GM13977 (cell line): ENCODE measurements at places on chromosomes 4 and X.

DNA sequence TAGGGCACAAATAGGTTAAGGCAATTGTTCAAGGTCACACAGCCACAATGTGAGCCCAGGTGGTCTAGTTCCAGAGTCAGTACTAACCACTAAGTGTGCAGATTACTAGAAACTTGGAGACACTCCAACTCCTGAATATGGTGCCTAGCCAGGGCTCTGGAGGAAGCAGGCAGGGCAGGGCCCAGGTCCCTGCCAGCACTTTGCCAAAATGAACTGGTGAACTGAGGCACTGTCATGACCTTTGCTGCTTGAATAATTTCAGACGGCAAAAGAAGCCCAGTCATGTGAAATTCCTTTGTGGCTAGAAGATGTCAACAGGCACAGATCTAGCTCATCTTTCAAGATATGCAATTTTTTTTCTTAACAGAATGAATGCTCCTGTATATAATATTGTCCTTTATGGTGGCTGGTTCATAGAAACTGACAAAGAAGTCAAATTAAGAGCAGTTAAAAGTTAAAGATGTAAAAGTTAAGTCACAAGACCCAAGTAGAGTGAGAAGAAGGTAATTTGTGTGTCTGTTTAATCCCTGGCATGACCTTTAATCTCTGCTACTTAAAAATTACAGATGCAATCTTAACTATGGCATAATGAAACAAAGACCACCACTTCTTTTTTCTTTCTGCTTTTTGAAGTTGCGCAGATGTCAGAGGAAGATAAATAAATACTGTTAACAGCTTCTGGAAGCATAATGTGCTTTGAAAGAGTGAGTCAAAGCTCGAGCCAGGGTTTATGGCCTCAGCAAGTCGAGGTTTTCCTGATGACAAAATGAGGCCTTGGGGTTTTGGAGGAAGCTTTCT is 54.1 kb downstream of the SHROOM3 start:
- DNase-seq = no peak

DNA sequence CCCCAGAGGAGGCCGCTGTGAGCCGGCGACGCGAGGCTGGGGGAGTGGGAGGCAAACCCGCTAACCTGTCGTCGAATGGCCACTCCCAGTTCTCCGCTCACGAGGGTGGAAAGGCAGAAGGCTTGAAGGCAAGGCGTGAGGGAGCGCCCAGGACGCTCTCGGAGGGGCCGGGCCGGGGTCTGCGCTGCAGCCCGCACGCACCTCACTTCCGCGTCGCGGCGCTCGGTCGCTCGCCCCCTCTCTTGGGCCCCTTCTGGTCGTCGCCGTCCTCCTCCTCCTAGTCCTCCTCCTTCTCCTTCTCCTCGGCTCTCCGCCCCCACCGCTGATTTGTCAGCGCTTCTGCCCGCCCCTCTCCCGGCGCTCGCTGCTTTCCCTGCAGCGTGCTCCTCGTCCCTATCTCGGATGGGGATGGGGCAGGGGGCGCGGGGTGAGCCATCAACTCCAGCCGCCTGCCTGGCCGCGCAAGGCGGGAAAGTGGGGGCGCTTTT is at the start of gene SNCA:
Gene SNCA (minus strand): TSS at position 265 of the 488 bp plus-strand sequence. CDS start 1,494 bp downstream, outside the sequence.
- DNase-seq = peak; percentile 32

GRCh38 chr4:128358231-128358912 is 70.8 kb upstream of the PGRMC2 start:
- no peak for DNase-seq

DNA sequence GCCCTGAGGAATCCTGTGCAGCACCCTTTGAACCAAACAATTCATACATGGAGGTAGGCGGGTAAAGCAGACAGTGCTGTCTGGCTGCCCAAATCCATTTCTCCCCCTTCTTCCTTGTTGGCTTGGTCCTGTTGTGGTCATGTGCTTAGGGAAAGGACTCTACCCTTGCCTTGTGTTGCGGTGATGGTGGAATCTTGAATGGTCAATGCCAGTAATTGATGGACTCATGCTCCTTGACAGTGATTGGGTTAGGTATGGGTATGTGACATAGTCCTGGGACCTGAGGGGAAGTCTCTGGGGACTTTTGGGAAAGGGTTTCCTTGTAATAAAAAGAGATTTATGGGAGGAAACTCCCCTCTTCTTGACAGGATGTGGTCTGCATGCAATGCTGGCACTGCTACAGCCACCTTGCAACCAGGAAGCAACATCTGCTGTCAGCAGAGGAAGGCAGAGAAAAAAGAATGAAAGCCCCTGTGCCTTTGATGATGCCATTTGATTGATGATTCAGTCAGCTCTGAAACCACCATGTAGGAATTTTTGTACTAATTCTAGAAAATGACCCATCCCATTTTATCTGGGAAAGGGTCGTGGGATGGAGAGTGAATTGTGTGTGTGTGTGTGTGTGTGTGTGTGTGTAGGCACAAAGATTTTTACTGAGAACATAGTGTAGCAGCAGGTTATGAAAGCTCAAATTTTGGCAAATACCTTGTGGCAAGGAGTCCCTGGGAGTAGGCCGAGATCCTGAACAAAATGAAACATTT is 30.0 kb upstream of the HUWE1 start:
- DNase-seq = no peak

GRCh38 chr4:153788413-153789276 is at the start of gene SFRP2:
SFRP2 (minus strand) TSS chr4:153789083; CDS start chr4:153788835, 248 bp downstream.
- DNase-seq = no peak

DNA sequence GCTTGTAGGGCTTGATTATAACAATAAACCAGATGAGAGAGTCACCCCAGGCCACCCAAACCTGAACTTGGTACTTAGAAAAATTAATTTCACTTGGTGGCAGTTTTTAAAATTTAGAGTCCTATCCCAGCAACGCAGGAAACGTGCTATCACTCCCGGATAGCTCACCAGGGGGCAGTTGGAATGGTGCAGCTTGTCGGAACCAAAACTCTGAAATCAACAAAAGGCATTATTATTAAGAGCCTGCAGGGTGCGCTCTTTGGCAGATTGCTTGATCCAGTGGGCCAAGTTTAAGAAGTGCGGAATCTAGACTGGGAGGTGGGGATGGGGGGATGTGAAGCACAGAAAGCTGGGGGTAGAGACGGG is 2.4 kb downstream of the FRAS1 start:
- DNase-seq = peak; percentile 60

- no peak for DNase-seq
These were observed 705.1 kb upstream of the GRID2 start for GRCh38 chr4:91598696-91599095.

DNA sequence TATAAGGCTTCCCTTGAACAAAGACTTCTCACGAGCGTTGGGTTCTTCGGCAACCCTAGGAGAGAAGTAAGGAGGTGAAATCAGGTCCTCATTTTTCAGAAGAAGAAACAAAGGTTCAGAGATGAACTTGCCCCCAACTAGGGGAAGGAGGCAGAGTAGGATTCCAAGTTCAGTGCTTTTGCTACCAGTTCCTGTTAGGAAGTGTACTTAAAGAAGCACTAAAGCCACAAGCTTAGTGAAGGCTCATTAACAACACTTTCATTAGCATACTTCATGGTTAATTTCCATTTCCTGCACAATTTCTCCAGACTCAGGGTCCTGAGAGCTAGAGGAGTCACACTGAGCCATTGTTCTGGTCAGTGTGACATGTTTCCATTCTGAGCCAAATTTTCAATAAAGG is 52.1 kb downstream of the VSIG4 start:
- DNase-seq = no peak

DNA sequence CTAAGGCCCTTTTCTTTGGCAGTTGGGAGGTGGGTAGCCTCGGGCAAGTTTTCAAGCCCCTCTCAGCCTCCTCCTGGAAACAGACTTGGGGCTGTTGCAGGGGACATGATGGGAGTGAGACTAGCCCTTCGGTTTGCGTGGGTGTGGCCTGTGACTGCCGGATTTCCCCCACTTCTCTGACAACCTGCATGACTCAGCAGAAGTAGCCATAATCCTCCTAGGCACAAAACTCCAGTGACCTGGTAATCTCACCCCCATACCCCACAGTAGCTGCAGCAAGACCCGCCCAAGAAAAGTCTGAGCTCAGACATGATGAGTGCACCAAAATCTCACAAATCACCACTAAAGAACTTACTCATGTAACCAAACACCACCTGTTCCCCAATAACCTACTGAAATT is 433.7 kb upstream of the AMOT start:
- no peak for DNase-seq

- no peak for DNase-seq
These were observed at the start of gene CYSLTR1 for GRCh38 chrX:78327370-78328086. CYSLTR1 (minus strand) TSS chrX:78327611; CDS start chrX:78273746, 53,865 bp downstream.

GRCh38 chr4:106529348-106530023 is 160.9 kb upstream of the GIMD1 start:
- no peak for DNase-seq

- no peak for DNase-seq
These were observed 24.0 kb downstream of the MEPE start for GRCh38 chr4:87856816-87857215.

DNA sequence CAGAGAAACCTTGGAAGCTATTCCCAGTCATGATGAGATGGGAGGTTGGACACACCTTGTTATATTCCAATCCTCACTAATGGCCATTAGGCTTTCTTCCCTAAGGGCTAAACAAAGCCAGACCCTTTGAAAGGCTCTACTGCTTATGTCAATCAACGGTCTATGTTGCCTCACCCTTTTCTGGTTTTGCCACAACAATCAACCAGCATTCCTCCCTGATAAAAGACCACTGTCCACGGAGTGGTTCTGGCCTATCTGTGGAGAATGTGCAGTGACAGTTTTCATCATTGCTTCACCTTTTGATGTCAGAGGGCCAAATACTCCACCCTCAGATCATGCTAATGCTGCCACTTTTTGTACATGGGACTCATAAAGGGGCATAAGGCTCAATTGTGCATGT is 913.4 kb downstream of the RPA4 start:
- no peak for DNase-seq

DNA sequence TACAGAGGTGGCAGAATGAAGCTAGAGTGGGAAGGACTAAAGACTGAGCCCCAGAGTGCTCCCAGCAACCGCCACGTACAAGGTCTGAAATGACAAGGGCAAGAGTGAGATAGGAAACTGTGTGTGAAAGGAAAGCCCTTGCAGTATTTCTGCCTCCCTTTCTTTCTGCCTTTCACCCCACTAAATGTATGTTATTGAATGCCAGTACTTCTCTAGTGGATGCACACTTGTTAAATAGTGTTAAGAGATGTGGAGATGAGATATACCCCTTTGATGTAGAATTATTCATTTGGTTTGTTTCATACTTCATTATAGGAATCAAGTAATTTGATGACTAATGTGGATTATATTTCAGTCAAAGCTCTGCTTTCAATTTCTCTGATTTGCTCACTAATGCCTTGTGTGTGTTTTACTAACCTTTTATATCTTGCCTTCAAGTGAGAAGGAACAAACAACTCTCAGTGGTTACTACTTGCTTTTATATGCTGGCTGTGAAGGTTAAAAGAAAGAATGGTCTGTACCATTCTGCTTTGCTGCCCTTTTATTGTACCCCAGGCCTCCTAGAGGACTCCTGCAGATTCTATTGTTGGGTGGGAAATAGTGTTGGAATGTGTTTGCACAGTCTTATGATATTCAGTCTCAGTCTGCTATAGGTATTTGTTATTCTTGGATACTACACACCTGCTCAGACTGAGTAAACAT is 8.0 kb upstream of the ANXA3 start:
- DNase-seq = no peak

DNA sequence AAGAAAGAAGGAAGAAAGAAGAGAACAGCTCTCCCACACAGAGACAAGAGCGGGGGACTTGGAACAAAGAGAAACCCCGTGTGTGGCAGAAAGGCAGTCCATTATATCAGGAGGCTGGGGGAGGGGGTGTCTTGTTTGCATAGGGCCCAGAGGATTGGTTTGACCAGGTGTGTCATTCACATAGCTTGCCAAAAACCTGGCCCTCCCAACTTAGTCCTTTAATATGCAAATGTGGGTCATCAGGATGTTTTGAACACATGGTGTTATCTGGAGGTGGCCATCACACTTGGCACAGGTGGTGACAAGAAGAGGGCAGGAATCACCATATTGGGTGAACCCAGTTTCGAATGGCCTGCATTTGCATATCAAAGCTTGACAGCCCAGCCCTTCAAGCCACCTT is 111.7 kb downstream of the LINC00632 start:
- DNase-seq = no peak

- DNase-seq = no peak
These were observed 28.3 kb upstream of the SERTM2 start for GRCh38 chrX:111483135-111483534.

DNA sequence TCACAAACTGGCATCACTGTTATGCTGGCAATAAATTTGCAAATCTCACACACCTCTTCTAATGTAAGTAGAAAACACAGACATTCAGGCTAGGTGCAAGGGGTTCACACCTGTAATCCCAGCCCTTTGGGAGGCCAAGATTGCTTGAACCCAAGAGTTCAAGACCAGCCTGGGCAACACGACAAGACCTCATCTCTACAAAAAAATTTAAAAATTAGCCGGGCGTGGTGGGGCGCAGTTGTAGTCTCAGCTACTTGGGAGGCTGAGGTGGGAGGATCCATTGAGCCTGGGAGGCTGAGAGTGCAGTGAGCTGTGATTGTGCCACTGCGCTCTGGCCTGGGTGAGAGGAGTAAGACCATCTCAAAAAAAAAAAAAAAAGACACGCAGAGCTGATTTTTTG is 83.1 kb upstream of the ENPP6 start:
- DNase-seq = no peak

- DNase-seq = peak; percentile 7
These were observed 138.1 kb downstream of the MID1 start for GRCh38 chrX:10482261-10482660.

- DNase-seq = no peak
These were observed 184.5 kb downstream of the ARHGAP10 start for GRCh38 chr4:147916351-147916750.

GRCh38 chr4:115272185-115272584 is 158.8 kb upstream of the NDST4 start:
- no peak for DNase-seq

- no peak for DNase-seq
These were observed 207.7 kb upstream of the SLIT2 start for GRCh38 chr4:20043991-20044390.

DNA sequence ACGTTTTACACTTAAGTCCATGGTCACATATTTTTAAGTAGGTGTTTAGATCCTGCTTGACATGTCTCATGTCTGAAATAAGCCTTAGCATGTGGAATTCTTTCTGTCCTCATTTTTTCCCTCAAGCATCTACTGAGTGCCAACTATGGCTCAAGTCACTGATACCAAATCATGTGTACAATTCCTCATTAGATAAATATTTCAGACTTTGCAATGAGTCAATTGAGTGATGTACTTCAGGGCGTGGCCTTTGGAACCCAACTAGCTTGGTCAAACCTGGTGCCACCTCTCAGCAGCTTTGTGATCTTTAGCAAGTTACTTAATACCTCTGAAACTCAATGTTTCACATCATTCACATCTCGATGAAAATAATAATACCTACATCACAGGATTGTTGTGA is 12.6 kb upstream of the JADE1 start:
- no peak for DNase-seq

- no peak for DNase-seq
These were observed 60.6 kb downstream of the SYTL5 start for GRCh38 chrX:38066934-38067333.

- peak; percentile 19 for DNase-seq
These were observed 34.4 kb downstream of the NFKB1 start for GRCh38 chr4:102535398-102536082.

DNA sequence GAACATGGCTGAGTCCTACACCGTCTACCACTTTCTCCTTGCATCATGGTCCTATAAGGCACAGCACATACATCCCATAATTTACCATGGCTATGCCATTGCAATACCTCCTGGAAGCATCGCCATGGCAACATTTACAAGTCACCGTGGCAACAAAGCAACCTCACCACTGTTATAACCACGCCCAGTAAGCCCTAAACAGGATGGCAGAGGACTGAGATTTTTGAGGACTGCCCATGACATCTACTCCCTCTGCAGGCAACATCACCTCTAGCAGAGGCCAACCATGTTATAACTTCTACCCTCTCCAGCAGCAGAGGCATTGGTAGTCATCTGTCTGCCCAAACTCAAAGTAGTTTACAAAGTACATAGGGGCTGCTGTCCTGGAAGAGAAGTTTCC is 29.7 kb downstream of the BCOR start:
- DNase-seq = no peak
